ENCODE measurements at places on chromosomes 12 and 14.

DNA sequence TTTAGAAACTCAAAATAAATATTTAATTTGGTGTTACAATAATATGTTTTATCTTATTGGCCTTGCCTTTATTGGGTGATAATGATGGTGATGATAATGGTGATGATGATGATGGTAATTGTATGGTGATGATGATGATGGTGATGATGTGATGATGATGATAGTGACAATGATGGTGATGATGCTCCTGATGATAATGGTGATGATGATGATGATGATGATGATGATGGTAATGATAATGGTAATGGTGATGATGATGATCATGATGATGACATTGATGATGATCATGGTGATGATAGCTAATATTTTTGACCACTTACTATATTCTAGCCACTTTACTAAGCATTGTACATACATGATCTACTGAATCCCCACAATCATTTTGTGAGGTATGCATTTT is 1548.6 kb upstream of the TMEM132C start:
- DNase-seq, result no peak

GRCh38 chr12:124844411-124845397 is 19.0 kb downstream of the SCARB1 start:
- DNase-seq, result no peak

DNA sequence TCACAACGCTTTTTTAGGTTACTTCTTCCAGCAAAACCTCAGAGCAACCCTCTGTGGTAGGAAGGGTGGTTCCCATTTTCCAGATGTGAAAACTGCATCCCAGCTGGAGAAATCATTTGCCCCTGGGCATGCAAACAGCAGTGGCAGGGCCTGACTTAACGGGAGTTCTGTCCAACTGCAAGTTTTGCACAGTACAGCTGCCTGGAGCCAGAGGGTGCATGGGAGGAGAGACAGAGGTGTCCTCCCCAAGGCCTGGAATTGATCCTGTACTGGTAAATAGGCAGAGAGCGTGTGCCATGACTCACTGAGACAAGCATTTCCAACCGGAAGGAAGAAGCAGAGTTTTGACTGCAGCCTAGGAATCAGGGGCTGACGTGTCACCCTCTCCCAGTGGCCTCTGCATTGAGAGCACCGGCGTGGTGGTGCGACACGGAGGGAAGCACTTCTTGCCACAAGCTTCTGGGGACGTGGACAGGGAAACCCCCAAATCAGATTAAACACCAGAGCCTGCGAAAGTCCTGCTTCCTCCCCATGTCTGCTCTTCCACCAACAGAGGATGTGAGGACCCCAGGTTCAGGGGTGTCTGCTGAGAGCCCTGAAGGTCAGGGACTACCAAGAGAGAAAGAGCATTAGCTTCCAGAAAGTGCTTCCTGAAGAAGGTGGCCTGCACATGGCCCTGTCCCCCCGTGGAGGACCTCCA is 19.0 kb upstream of the SERPINA4 start:
- DNase-seq, result no peak

- no peak for DNase-seq
Measured at GRCh38 chr12:106743270-106743988, 31.1 kb upstream of the RIC8B start.

GRCh38 chr12:104680070-104680469 is 223.3 kb downstream of the CHST11 start:
- no peak for DNase-seq

GRCh38 chr14:102087762-102088011 is 843 bp upstream of the HSP90AA1 start:
- DNase-seq, result no peak

Measured in hematopoietic multipotent progenitor cell (in vitro differentiated cells).